ENCODE measurements at places on chromosomes 12 and 14.

GRCh38 chr14:23071921-23072539 is 14.7 kb upstream of the CDH24 start:
- no peak for DNase-seq

GRCh38 chr14:71610149-71610548 is 322.1 kb upstream of the RGS6 start:
- DNase-seq: no peak

GRCh38 chr12:47781479-47782371 is 8.7 kb downstream of the SLC48A1 start:
- DNase-seq: no peak

DNA sequence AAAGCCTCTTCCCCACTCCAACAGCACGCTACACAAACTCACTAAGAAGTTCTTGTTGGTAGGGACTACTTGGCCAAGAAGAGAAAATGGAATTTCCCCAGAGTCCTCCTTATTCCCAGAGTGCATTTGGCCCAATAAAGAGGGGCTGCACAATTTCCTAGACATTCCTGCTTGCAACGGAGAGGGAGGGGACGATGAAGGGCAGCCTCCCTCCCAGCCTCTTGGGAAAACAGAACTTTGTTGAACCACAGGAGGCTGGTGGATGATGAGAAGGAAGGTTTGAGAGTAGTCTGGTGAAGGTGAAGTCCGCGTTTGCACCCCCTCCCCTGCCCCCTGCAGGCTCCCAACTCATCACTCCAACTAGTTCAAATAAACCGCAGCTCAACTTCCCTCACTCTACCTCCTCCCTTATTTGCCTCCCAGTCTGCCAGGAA is 19.1 kb upstream of the TBX3 start:
- DNase-seq: no peak

GRCh38 chr12:65681226-65681625 is 143.1 kb upstream of the HMGA2 start:
- DNase-seq: no peak

GRCh38 chr14:33629792-33630191 is 321.1 kb downstream of the EGLN3 start:
- DNase-seq: no peak

DNA sequence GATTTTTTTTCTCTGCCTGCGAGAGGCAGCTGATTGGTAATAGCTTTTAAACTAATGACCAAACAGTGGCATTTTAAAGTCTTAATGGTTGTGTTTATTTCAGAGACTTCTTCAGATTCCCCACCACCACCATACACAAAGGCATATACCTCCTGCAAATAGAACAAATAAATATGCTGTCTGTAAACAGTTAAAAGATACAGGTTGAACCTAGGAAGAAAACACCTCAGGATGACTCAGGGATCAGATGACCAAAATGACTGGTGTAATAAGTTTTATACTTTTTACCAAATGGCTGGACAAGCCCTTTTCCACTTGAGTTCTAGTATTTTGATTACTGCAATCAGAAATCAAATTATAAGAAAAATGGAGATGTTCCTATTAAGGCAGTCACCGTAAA is 364.1 kb downstream of the PAWR start:
- DNase-seq: no peak

DNA sequence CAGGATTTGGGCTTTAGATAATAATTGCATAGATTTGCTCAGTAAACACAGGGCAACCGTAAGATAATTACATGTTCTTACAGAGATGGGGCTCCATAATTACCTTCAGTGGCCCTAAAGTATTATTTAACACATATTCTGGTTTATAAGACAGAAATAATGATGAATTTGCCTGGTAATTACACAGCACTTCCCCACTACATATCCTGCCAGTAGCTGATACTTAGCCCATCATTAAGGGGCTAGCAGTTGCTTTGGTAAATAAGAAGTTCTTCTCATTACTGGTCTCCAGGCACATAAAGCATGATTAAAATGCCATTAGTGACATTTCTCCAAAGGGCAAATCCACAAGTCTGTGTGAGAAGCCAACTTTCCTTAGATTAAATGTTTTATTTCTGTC is 158.7 kb downstream of the NUAK1 start:
- no peak for DNase-seq
